ENCODE measurements at places on chromosomes 6 and 20.

GRCh38 chr6:170280689-170281045, 10.2 kb downstream of the DLL1 start:
- DNase-seq: no peak

GRCh38 chr6:138377844-138378243, at the start of gene SMIM28:
Gene SMIM28 (plus strand): TSS chr6:138377905. CDS start chr6:138378073, 168 bp downstream.
- no peak for DNase-seq

- DNase-seq: no peak
Measured at GRCh38 chr6:14517516-14518105, 400.0 kb downstream of the CD83 start.

DNA sequence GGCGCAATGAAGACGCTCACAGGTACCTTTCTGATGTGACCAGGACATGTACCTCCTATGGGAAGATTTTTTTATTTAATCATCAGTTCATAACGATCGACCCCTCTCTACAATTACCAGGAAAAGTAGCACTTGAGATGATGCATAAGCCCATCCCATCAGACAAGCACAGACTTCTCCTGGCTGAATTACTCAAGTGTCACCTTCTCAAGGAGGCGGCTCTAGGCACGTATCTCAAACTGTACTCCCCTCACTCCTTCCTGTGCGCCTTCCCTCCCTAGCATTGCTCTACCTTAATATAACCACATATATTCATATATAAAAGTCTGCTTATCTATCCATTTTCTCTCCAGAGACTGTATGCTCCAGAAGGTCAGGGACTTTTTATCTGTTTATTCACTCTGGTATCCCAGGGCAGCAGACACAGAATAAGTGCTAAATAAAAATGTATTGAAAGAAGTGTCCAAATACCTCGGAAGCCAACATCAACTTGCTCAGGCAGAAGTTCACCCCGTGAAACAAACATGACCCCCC, 71.5 kb downstream of the CNKSR3 start:
- DNase-seq: no peak

DNA sequence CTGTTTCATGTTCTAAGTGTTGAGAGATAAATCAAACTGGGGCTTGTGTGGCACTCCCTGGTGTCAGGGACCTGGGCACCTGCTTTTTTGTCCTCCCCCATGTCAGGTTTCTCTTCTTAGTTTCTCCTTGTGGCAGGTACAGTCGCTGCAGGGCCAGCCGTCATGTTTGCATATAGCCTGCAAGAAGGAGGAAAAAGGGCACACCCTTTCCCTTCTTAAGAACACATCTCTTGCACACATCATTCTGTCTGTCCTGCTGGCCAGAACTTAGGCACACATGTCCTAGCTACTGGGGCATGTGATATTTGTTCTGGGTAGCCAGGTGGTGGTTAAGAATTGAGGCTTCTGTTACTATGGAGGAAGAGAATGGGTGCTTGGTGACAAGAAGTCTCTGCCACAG, 27.9 kb downstream of the CDC5L start:
- no peak for DNase-seq

DNA sequence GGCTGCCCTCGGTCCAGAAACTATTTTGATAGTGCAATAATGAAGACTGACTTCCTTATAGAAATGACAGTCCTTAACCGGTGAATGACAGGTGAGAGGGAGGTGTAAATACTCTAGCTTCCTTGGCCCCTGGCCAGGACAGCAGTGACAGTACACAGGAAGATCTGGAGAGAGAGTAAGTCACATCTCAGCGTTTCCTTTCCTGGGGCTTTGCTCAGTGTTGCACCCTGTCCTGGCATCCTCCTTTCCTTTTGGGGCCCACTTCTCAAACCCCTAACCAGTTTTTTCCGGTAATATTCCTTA, 336.9 kb downstream of the CD83 start:
- DNase-seq: peak; percentile 4

GRCh38 chr6:119727504-119728219, 378.1 kb upstream of the MAN1A1 start:
- no peak for DNase-seq

- DNase-seq: no peak
Measured at GRCh38 chr6:151002491-151002935, 137.0 kb downstream of the MTHFD1L start.

DNA sequence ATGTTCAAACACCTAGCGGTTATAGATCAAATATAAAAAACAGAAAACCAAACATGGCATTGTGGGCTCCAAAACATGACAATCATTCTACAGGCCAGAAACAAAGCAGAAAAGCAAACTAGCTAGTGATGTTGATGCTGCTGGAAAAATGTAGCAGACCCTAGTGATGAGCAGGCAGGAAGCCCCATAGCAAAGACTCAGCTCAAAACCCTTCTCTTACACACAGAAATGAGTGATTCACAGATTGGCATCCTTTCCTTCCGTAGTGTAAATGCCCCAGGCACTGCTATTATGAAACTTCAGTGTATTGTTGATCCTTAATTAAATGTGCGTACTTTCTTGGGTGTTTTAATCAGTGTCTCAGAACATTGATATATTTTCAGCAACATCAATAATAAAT, 425.1 kb downstream of the UTRN start:
- no peak for DNase-seq

DNA sequence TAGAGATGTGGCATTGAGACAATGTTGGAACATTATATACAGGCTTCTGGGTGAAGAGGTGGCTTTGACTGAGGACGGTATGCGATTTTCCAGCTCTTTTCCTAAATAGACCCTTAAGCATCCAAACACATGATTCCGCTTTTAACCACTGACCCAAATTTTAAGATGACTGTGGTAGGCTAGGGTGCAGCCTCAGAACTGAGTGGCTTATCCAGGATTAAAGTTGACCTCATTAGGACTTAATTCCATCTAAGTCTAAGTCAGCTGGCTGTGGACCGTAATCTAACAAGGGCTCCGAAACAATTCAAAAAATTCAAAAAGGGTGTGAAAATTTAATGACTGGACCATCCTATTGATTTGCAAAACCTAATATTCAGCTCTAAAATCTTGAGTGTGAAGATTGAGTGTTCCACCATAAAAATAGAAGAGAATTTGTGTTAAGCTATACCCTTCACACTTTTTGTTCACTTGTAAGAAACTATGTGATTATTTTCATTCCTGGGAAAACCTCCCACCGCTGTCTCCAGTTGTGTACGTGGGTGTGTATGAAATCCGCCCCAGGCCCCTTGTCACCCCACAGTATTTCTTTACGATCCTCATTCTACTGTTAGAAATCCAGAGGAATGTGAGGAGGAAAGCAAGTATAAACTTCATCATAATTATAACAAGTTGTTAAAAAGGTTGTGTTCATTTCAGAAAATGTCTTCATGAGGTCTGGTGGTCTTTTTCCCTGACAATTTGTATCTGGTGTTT, 2.7 kb downstream of the PCMTD2 start:
- DNase-seq: no peak

- peak; percentile 24 for DNase-seq
Measured at GRCh38 chr6:38552121-38552520, 87.6 kb downstream of the BTBD9 start.

DNA sequence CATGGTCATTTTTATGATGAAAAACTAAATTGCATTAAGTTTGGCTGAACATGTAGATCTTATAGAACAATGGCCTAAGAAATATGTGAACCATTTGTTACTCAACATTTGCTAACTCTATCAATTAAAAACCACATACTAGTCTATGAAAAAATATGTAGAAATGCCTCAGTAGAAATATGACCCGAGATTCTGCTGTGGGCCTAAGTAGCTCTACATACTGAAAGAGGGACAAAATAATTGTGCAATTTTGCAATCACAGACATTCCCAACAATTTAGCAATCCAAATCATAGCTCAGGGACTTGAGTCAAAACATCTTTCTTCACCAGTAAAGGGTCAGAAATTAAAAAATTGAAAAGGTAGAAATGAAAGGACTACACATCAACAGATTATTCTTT, 619.0 kb downstream of the FRK start:
- no peak for DNase-seq

DNA sequence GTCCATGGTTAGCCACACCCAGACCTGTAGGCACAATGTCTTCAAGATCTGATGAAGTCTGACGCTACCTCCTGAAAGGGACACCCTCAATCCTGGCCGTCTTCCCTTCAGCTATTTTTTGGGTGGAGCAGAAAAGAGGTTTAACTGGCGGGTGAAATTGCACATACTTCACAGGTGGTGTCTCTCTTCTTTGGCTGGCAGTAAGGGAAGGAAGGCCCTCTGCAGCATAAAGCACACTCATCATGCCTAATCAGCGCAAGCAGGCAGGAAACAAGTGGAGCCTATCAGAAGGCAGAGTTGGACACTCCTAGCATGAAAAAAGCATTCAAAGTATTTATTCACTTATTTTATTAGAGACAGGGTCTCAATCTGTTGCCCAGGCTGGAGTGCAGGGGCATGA, 32.9 kb downstream of the PNLDC1 start:
- no peak for DNase-seq

GRCh38 chr6:14194976-14195375, 77.4 kb downstream of the CD83 start:
- no peak for DNase-seq

DNA sequence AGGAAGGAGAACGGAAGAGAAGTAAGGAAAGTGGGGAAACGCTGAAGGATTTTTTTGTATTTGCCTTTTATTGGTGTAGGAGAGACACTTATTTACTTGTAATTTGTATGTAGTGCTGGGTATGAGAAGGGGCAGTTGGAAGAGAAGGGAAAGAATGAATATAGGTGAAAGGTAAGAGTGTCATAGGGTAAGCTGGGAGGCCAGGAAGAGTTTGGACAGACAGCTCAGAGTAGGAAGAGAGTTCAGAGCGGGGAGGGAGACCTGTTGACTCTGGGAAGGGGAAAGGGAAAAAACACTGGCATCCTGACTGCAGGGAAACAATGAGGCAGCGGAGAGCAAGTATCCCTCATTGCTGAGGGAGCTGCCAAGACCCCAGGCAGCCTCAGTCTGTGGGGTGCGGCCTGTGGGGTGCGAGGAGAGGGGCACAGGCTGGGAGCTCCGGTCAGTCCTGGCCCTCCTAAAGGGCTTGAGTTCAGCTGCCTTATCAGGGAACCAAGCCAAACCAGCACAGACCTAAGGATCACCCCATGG, 3.1 kb downstream of the TRAF3IP2 start:
- no peak for DNase-seq

- no peak for DNase-seq
Measured at GRCh38 chr20:19648024-19648423, 110.0 kb upstream of the RIN2 start.

- DNase-seq: no peak
Measured at GRCh38 chr20:54368570-54368969, 106.8 kb upstream of the DOK5 start.

GRCh38 chr6:103153016-103153415, 1706.7 kb downstream of the HACE1 start:
- no peak for DNase-seq

GRCh38 chr6:138491017-138491416, 8.3 kb downstream of the NHSL1 start:
- no peak for DNase-seq

- DNase-seq: no peak
Measured at GRCh38 chr20:12966468-12967085, 42.2 kb upstream of the SPTLC3 start.

DNA sequence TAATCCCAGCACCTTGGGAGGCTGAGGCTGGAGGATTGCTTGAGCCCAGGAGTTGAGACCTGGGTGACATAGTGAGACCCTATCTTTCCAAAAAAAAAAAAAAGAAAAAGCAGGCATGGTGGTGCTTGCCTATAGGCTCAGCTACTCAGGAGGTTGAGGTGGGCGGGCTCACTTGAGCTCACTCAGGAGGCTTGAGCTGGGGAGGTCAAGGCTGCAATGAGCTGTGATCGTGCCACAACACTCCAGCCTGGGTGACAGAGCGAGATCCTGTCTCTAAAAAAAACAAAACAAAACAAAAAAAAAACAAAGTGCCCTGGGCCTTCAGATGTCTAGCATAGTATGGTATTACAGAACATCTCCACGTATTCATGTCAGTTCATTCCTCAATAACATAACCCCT, 42.9 kb downstream of the ZFAND3 start:
- DNase-seq: no peak

DNA sequence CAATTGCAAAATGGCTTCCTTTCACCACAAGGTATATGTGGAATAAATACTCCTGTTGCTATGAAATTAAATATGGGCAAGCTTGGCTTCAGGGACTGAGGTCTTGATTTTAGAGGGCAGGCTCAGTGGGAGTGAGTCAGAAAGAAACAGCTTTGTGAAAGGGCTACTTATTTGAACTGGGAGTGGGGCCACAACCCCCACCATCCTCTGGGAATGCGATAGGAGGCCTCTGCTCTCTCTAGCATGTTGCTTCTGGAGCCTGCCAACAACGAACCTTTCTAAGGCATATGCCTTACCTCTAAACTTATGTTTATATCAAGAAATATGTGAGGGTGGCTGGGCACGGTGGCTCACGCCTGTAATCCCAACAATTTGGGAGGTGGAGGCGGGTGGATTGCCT, 149.7 kb downstream of the LRRC1 start:
- no peak for DNase-seq

GRCh38 chr6:31652925-31653724, 664 bp upstream of the BAG6 start:
- DNase-seq: no peak

DNA sequence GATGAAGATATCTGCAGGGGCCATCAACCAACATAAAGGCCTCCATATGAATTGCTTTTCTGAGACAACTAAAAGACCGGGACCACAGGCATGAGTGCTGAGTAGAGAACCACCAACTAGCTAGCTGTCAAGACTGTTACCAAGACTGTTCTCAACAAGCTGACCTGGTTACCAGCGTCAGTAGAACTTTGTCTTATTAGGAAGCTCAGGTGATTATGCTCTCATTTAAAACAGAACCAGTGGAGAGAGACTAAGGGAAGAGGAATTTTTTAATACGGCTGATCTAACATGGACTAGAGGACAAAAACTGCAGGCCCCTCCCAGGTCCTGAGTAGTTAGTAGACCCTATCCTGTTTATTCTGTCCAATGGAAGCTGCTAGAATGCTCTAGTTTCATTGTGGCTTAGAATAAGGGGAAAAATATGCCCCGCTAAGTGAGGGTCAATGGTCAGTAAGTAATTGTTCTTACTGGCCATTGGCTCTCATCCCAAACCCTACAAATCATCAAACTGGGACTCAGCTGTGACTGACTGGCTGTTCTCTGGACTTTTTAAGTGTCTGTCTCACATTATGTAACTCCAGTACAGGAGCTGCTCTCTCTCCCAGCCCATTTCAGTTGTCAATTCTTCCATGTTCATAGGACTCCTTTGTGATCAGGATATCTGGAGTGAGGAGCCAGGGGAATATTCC, 3.8 kb upstream of the DYNLRB1 start:
- no peak for DNase-seq

GRCh38 chr6:37799263-37799644, 20.3 kb upstream of the ZFAND3 start:
- DNase-seq: no peak

GRCh38 chr6:49935387-49935786, 28.6 kb downstream of the DEFB114 start:
- DNase-seq: no peak

- DNase-seq: no peak
Measured at GRCh38 chr6:153135681-153136080, 4.6 kb upstream of the RGS17 start.

DNA sequence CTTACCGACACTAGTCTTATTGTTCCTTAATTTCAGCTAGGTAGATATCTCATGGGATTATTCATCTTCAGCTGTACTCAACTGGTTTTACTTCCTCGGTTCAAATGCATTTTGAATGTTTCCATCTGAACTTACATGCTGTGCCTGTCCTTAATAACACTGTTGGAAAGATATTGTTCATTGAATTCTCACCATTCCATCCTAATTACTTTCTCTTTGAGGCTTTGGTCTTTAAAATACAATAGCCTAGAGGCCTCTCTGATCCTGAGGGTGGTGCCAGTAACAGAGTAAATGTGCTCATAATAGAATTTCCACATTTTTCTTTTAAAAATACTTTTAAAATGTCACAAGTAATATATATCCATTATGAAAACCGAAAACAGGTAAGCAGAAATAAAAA, 54.0 kb downstream of the IL20RA start:
- no peak for DNase-seq

Data from CD4-positive, alpha-beta T cell (primary cell).